ENCODE measurements at places on chromosomes 3 and 15. TPM values are rescaled to one million over a fixed set of nuclear protein-coding genes. Genes with fewer than 3 reads are reported as not detected.

The HRG gene
- not detected for total RNA-seq

The FXR1 gene
- total RNA-seq: 652 TPM

The FBXL2 gene
- 14.0 TPM for total RNA-seq

The SLC12A1 gene
- total RNA-seq: not detected

The GOLGA6L7 gene
- total RNA-seq: not detected

The SEMA3G gene
- total RNA-seq: 1.9 TPM

The TRH gene
- total RNA-seq: not detected

DNA sequence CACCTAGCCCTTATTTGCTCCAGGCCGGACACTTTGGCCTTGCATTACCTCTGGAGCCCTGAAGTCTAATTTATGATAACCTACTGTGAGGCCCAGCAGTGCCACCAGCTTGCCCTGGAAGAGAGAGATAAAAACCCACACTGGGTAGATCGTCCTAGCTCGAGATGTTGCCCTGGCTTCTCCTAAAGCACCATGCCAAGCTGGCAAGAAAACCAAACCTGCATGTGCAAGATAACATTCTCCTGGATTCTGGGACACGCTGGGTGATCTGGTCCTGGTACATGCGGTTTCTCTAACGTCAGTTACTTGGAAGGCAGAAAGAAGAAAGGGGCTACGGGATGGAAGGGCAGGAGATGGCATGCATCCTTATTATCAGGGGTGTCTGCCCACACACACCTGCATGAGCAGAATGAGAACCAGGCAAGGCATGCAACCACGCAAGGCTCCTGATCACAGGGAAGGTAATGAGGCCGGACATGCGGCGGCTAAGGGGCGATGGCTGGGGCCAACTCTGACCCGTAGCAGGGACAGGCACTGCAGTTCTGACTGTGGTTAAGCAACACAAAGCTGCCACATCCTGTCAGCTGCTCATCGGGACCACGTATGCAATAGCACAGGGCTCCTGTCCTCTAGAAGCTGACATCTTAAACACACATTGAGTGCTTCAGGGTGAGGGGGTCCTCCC is 73.0 kb downstream of the OXNAD1 start:
- DNase-seq: peak; percentile 62

DNA sequence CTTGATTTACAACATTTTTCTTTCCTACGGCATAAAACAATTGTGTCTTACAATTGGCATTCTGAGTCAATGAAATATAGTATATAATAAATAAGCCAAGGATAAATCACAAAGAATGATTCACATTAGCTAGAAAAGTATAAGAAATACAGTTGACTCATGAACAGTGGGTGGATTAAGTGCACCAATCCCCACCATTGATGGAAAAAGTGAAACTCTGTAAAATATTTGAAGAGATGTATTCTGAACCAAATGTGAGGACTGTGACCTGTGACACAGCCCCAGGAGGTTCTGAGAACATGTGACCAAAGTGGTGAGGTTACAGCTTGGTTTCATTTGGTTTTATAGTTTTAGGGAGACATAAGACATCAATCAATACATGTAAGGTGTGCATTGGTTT is 227.5 kb downstream of the ALCAM start:
- no peak for DNase-seq

DNA sequence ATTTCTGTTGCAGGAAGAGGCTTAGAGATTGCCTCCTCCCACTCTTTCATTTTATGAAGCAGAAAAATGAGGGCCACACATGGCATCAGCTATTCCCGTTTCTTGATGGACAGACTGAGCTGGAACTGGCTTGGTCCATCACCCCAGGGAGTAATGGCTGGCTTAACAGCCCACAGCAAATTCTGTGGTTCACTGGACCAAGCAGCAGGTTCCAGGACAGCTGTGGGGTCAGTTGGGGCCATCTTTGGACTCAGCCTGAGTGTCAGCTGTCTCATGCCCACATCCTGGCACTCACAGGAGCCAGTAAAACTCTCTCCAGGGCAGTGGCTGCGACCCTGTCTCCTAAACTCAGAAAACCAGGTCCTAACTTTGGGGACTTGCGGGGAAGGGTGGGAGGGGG is 36.5 kb downstream of the ZDHHC19 start:
- peak; percentile 98 for DNase-seq

GRCh38 chr15:35281515-35281914 is 196.4 kb upstream of the NANOGP8 start:
- DNase-seq: no peak

GRCh38 chr15:96307856-96308394 is 22.6 kb upstream of the NR2F2 start:
- DNase-seq: no peak

DNA sequence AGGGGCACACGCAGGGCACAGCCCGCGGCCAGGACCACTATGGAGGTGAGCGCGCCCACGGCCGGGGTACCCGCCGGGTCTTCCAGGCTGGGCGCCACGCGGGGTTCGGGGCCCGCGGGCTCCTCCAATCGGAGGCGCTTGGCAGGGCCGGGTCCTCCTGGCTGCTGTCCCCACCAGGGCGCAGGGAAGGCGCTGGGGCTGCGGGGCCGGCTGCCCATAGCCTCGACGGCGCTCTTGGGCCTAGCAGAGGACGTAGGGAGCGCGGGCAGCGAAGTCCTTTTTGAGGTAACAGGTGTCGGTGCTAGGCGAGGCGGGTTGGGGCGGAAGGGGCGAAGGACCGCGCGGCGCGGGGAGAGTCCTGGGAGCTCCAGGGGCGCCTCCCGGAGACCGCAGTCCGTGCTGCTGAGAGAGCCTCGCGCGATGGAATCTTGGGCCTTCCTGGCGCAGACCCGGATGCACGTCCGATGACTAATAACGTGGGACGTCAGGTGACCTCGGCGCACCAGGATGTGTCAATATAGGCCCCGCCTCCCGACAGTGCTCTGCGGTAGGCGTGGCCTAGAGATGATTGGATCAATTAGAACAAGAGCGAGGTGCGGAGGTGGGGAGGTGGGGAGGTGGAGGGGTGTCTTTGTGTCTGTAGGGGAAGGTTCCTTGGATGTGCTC is at the start of gene PRR23A:
Gene PRR23A (minus strand): TSS at position 218 of the 666 bp plus-strand sequence. CDS start 0 bp downstream, at position 218.
- DNase-seq: no peak

GRCh38 chr15:68372291-68372811 is 59.6 kb downstream of the ITGA11 start:
- peak; percentile 71 for DNase-seq

DNA sequence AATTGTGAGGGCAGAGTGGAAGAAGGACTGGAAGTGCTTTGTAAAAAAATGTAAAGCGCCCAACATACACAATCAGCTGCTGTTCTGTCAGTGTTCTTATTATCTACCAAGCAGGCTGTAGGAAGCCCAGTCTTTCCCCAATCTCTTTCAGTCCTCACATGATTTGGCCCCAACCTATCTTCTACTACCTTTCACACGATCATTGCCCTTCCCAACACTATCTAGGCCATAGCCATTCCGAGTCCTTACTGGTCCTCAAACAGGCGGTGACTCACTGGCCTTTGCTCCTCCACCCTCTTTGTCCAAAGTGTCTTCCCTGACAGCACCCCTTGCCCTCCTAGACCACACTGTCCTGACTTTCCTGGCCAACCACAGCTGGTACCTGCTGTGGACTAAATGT is 861 bp upstream of the RFT1 start:
- DNase-seq: no peak

DNA sequence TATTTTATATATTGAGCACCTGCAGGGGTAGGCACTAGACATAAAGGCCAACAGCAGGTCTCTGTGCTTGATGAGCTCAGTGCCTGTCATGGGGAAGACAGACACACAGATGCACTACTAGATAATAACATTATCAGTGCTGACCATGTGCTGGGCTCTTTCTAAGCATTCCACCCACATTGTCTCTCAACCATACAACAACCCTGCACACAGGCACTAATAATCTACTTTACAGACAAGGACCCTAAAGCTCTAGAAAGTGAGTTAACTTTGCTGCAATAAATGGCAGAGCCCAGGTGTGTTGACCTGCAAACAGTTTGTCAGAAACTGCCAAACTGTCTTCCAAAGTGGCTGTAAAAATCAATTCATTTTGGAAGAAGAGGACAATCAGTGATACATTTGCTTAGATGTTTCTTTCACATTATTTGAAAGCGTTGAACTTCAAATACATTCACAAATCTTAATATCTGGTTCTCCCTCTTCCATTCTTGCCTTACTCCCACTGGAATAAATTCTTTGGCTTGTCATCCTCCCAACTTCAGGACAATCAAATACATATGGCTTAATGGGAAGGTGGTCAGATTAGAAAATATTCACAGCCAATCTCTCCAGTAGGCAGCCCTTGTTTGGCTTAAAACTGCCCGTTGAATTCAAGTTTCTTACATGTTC is 11.0 kb upstream of the PP2D1 start:
- no peak for DNase-seq

DNA sequence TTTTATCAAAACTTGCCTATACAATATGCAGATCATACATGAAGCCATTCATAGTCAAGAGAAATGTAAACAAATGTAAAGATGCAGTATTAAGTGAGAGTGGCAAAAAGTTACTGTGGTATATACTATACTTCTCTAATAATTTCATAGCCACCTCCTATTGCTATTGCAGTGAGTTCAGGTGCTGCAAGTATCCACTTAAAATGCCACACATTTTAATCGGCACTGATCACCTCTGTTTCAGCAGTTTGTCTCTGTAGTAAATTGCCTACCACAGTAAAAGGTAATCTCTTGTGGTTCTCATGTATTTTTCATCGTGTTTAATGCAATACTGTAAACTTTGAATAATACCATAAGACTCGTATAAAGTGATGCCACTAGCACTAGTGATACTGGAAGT is 20.4 kb upstream of the FAH start:
- DNase-seq: no peak

- DNase-seq: no peak
Observed at GRCh38 chr3:6717026-6717943, 143.6 kb upstream of the GRM7 start.

DNA sequence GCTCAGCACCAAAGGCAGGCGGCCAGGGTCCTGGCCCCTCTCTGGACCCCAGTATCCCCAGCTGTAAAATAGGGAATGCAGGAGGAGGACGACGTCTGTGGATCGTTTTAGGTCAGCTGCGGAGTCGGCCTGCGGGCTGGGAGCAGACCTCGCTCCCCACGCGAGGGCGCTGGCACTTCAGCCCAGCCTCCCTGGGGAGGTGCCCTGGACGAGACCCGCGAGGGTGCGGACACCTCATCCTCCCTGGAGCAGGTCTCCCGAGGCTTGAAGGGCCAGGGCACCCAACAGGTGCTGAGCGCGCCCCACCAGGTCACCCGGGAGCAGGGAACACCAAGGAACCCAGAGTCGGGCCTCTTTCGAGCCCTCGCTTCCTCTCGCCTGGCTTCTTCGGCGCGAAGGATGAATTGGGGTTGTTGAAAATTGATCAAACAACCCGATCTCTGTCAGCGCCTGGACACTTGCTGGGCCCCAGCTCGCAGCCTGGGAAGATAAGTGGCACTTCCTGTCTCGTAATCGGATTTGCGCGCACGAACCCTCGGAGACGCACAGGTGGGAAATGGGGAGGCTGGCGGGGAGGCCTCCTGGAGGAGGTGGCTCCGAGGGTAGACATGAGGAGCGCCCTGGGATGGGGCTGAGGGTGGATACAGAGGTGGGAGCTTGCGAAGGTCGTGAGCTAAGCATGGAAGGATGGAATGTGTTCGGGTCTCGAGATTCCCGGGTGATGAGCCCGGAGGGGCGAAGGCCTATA is 588 bp upstream of the VIPR1 start:
- DNase-seq: peak; percentile 21

- no peak for DNase-seq
Observed at GRCh38 chr3:48422272-48422671, 7.6 kb downstream of the PLXNB1 start.

GRCh38 chr3:45109771-45110508 is 36.2 kb downstream of the CDCP1 start:
- no peak for DNase-seq

DNA sequence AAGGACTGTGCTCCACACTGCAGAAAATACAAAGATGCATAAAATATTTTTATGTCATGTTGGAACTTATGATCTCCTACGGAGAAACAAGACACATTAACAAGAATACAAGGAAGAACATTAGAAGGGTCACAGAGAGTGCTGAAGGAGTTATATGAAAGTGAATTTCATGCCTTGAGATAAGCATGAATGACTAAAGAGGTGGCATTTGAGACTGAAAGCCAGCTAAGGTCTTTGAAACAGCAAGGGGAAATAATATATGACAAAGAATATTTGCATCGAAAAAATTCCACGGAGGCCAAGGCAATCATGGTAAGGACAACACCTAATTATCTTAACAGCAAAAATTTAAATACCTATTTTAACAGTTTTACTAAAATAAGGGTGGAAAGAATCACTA is 12.5 kb downstream of the GSK3B start:
- no peak for DNase-seq

- DNase-seq: no peak
Observed at GRCh38 chr3:8507496-8507895, 5.9 kb downstream of the LMCD1 start.

GRCh38 chr3:100899440-100900091 is 93.7 kb downstream of the ABI3BP start:
- peak; percentile 31 for DNase-seq

- DNase-seq: no peak
Observed at GRCh38 chr15:51770902-51771301, 19.5 kb downstream of the TMOD2 start.

DNA sequence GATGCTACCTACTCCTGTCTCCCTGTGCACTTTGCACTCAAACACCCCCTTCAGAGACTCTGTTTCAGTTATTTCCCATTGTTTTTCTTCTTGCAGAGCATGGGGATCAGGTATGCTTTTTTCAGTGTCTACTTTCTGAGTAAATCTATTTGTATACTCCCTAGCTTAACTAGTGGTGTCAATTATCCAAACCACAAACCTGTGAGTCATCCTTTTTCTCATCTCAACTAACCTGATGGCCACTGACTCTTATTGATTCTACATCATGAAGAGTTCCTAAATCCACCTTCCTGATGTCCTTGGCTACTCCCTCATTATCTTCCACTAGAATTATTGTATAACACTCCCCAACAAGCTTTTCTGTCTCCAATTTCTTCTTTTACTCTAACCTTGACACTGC is 68.0 kb downstream of the DIPK2A start:
- DNase-seq: peak; percentile 41

All from myocyte (in vitro differentiated cells).